ENCODE measurements at places on chromosomes 5 and 9.

- no peak for DNase-seq
Observed at GRCh38 chr9:110755179-110755578, 86.6 kb downstream of the MUSK start.

DNA sequence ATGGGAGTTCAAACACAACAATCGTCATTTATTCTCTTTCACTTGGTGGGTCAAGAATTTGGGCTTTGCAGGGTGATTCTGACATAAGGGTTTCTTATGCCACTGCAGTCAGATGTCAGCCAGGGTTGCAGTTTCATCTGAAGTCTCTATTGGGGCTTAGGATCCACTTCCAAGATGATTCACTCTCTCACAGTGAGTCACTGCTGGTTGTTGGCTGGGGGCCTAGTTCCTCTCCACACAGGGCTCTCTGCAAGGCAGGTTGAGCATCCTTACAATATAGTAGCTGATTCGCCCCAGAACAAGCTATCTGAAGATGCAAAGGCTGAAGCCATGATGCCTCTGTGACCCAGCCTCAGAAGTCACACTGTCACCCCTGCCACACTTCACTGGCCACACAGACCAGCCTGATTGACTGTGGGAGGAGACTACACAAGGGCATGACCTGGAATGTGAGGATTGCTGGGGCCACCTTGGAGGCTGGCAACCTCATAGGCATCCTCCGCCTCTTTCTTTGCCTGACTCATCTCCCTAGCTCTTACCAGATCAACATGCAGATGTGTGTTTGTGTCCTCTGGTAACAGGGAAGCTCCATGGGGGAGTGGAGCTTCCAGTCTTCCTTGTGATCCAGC, 4.5 kb upstream of the CARD19 start:
- peak; percentile 85 for DNase-seq

- no peak for DNase-seq
Observed at GRCh38 chr5:81225463-81225862, 7.7 kb upstream of the CKMT2 start.

DNA sequence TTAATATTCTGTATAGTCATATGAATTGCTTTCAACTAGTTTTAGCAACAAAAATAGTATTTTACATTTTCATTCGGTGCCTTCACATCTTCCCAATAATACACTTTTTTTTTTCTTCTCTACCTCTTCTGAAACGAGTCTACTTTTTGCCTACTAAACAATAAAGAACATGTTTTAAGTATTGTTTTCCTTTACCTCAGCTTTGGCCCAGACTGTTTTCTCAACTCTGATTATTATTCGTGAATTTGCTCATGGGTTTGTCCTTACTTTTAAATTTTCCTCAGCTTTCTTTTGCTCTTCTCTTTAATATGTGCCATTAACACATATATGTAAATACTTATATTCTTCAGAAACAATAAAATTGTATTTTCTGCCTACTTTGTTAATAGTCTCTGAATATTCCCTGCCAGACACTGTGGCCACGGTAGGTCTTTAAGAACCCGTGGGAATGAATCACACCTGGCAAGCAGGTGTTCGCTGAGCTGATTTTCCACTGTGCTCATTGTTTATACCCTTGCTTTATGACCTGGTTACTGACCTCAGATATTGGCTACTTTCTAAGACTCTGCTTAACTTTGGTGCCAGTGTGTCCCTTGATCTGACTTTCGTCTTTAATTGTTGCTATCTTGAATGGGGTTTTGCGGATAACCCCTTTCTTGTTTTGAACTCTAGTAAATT, 49.1 kb downstream of the FAM170A start:
- DNase-seq, result no peak

DNA sequence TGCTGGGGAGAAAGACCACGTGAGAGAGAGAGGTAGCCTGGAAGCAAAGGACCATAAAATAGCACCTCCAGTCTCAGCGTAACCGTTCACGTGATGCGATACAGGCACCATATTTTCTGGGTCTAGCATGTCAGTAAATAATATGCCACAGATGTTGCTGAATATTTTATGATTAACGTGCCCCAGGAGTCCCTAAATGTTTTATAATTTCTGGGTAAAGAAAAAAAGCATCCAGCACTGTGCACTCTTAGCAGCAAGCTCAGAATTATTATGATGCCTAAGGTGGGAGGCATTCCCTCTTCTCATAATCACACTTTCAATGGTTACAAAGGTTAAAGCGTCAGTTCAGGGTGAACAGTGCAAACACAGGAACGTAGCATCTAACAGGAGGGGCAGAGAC, 121.8 kb downstream of the CAVIN4 start:
- no peak for DNase-seq

- peak; percentile 28 for DNase-seq
Observed at GRCh38 chr9:35029852-35030251, 40.3 kb downstream of the DNAJB5 start.

GRCh38 chr5:86557920-86558319, 59.8 kb upstream of the COX7C start:
- DNase-seq, result no peak

DNA sequence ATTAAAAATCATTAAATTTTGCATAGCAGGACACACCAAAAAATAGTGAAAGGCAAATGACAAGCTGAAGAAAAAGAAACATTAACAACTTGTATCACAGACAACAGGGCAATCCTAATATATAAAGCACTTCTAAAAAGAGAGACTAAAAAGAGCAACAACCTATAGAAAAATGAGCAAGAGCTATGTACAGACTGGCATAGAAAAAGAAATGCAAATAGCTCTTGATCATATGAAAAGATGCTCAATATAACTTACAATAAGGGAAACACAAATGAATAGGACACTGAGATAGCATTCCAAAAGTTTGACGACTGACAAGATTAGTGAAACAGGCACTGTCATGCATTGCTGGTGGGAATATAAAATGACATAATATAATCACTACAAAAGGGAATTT, 235.9 kb downstream of the SEC61B start:
- DNase-seq, result no peak

DNA sequence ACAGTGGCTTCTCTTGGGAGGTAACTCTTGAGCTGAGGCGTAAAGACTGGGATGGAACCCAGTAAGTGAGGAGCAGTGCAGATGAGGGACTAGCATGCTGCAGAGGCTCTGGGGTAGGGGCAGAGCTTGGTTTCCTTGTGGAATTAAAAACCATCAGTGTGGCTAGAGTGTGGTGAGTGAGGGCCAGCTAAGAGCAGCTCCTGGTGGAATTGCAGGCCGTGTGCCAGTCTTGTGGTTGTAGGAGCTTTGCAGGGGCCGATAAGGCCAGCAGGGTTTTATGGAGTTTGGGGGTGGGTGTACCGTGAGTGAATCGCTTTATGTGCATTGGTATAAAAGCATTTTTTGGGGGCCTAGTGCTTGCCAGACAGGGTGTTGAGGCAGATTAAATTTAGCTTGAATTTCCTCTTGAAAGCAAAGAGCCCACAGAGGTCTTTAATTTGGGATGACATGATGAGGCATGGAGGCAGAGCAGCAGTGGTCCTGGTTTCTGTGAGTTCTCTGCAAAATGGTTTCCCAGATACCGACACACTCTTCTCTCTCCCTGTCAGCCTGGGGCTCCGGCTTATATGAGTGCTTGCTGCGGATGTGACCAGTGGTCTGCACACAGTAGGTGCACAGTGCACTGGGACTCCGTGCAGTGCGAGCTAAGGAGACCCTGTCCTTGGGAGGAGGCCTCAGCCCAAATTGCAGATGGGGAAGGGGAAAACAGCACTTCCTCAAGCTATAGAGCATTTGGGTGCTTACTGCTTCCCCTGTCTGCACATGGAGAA, 176.4 kb upstream of the PITX1 start:
- DNase-seq, result no peak

DNA sequence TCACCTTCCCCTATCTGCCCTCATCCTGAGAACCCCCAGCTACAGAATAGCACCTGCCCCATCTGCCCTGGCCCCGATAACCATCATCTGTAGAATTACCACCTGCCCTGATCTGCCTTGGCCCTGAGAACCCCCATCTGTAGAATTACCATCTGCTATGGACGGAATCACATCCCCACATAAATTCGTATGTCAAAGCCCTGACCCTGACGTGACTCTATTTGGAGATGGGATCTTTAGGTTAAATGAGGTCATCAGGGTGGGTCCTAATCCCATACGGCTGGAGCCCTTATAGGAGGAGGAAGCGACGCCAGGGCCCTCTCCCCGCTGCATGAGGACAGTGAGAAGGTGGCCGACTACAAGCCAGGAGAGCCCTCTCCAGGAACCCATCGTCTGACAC, 32.6 kb downstream of the SARDH start:
- no peak for DNase-seq

DNA sequence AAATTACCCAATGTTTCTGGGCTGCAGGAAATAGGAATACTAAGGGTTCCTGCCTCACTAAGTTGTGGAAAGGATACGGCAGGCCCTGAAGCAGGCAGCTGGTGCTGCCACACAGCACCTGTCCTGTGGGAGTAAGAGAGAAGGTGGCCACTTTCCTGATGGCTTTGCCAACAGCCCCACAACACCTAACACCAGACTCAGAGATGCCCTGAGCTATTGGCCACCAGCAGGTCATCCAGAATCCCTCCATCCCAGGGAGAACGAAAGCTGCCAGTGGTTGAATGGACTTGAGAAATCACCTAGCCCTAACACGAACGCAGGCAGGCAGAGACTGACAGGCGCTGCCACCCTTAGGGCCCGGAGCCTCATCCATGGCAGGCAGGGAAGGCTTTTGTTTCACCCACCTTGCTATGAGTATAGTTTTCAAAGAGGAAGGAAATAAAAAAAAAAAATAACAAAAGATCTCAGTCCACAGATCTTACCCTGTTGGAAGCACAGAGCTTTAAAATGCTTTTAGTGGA, 82.2 kb downstream of the DCP2 start:
- DNase-seq, result no peak

DNA sequence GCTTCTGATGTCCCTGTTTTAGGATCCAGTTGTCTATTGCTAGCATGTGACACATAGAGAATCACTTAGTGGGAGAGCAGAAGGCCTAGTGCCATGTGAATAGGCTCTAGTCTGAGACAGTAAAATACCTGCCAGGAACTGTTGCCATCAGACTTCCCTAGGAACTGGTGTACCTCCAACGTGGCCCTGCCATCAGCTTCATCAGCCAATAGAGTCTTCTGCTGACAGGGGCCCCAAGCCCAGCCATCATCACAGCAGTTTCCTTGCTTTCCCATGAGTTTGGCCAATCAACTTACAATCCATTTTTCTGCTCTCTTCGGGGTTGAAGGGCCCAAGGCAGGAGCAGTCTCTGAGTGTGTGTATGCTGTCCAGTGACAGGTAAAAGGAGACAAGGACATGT, 128.4 kb upstream of the ADRA1B start:
- DNase-seq, result no peak

- DNase-seq, result no peak
Observed at GRCh38 chr5:33526755-33527154, 86.0 kb downstream of the TARS1 start.

- peak; percentile 12 for DNase-seq
Observed at GRCh38 chr5:1801967-1802295, 724 bp downstream of the NDUFS6 start.

GRCh38 chr5:119355685-119356611, at the start of gene TNFAIP8:
Gene TNFAIP8, plus strand, starts transcription at chr5:119356019. Its CDS starts 72 bp downstream, at chr5:119356091.
- DNase-seq, result peak; percentile 64

GRCh38 chr5:172102913-172103626, 85.0 kb downstream of the STK10 start:
- DNase-seq, result peak; percentile 99

- no peak for DNase-seq
Observed at GRCh38 chr5:2128686-2129355, 246.1 kb upstream of the IRX4 start.

- DNase-seq, result peak; percentile 78
Observed at GRCh38 chr5:125410537-125411070, 664.2 kb upstream of the ZNF608 start.

GRCh38 chr9:21677387-21677786, 125.0 kb upstream of the MTAP start:
- no peak for DNase-seq

DNA sequence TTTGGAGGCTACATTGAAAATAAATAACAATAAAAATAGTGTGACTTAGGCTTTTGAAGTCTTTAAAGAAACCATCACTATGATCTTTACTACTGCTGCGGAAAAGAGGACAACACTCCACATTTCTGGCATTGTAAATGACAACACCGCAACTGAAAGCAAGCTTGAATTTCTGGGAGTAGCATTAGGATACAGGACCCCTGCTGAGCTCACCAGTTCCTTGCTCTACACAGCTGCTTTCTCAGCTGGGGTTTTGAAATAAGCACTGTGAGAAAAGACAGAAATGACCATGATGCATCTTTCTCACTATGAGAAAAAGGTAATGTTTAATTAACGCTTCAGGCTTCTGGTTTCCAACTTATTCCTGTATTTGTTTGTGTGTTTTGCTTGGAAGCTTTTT, 168.0 kb downstream of the TAF11L14 start:
- DNase-seq, result no peak

- no peak for DNase-seq
Observed at GRCh38 chr9:138025908-138026307, 148.3 kb downstream of the CACNA1B start.

- peak; percentile 93 for DNase-seq
Observed at GRCh38 chr5:144484124-144484897, 313.6 kb downstream of the KCTD16 start.

GRCh38 chr5:25006734-25007133, 362.0 kb upstream of the CDH10 start:
- peak; percentile 29 for DNase-seq

DNA sequence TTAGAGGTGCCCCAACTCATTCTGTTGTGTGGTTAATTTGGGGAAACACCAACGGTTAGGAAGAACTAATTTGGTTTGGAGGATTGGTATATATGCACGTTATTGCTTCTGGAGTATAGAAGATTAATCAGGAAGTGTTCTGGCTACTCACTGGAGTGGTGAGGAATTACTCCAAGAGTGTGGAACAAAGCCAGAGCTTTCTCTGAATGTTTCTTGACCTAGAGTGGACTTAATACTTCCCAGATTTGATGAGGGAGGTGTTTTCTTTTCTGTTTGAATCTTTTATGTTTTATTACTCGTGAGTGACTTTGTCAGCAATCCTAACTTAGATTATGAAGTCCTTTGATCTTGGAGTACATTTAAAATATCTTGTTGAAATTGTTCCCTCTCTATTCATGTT, 163.7 kb downstream of the MAN2A1 start:
- DNase-seq, result peak; percentile 46

GRCh38 chr5:108064302-108064701, 317.6 kb downstream of the FBXL17 start:
- DNase-seq, result no peak

GRCh38 chr5:153559926-153560325, 69.5 kb downstream of the GRIA1 start:
- peak; percentile 79 for DNase-seq

DNA sequence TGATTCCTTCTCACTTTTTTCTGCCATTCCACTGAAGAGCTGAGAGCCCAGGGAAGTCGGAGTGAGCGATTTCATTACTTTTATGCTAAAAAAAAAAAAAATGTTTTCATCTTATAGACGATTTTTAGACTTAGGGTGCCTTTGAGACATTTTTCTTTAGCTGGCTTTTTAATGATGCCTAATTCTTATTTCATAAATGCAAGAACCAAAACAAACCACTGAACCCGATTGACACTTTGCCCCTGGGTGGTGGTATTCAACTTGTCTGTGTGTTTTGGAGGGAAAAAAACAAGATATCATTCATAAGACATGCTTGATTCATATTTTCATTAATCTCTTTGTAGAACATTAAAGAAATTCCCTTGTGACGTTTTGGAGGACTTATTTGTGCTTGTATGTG, 2.4 kb downstream of the TLE4 start:
- DNase-seq, result no peak

- no peak for DNase-seq
Observed at GRCh38 chr5:161233553-161233952, 313.0 kb downstream of the GABRB2 start.
